Activated naive CD4-positive, alpha-beta T cell (primary cell): ENCODE measurements at places on chromosomes 2 and 18.

DNA sequence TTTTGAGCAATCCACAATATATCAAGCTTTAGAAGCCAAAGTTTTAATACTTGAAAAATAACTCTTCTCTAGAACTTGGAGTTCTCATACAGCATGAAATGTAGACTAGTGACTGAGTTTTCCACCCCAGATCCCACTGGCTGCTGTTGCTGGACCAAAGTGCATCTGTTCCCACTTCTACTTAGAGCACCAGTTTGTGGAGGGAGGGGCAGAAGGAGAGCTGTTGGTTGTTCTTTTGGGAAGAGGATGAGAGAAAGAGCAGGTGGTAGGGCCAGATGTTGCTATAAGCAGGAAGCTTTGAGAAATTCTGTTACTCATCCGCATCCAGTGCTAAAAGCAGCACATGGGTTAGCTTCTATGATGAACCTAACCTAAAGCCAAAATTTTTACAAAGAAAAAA is 59.0 kb downstream of the MBD2 start:
- DNase-seq: no peak

- peak; percentile 34 for DNase-seq
Measured at GRCh38 chr2:219119422-219120043, 41.1 kb downstream of the NHEJ1 start.

GRCh38 chr2:165634855-165635254 is 159.2 kb downstream of the GALNT3 start:
- DNase-seq: no peak

- no peak for DNase-seq
Measured at GRCh38 chr2:39265315-39265714, 21.5 kb upstream of the CDKL4 start.

DNA sequence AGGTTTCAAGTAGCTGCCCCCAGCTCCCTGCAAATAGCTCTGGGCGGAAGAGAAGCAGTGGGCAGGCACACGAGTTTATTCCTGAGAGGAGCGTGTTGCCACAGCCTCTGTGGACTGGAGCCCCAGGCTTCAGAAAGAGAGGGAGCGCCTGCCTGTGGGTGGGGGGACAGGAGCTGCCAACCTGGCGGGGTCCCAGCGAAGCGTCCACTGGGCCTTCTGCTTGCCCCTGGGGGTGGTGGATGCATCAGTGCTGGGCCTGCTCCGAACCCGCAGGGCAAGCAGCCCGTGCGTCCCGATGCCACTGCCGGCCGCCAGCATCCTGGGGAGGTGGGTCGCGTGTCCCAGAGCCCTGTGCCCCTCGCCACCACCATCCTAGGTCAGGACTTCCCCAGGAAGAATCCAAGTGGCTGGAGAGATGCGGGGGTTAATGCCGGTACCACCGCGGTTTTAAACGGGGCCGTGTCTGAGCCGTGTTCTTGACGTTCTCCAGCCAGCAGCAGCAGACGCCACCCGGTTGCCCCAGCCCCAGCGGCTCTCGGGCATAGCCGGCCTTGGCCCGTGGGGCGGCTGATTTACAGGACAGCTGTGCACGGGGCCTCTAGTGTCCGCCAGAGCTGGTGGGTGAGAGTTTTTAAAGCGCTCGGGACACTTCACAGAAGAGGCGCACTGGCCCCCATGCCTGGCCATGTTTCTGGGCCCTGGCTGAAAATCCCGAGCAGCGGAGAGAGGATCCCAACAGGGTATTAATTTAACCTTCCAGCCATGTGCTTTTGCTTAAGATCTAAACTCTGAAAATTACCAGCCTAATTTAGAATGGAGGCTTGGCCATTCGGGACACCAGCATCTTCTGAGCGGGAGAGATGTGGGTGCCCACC is 84.7 kb downstream of the NFATC1 start:
- no peak for DNase-seq

DNA sequence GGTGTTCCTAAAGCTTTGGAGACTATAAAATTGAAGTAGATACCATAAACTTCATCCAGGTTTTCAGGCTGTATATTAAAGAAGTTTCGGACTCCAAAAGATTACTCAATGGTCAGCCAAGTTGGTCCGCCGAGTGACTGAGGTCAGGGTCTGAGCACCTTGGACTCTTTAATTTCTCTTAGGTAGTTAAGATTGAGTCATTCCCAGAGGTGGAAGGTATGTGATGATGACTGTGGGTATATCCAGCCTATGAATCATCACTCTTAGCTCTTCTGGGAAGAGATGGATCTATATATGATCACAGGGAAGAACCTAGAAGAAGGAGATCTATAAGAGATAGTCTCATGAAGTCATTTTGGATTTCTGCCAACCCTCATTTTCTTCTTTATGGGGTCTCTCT is 3.3 kb downstream of the ITGA6 start:
- no peak for DNase-seq

DNA sequence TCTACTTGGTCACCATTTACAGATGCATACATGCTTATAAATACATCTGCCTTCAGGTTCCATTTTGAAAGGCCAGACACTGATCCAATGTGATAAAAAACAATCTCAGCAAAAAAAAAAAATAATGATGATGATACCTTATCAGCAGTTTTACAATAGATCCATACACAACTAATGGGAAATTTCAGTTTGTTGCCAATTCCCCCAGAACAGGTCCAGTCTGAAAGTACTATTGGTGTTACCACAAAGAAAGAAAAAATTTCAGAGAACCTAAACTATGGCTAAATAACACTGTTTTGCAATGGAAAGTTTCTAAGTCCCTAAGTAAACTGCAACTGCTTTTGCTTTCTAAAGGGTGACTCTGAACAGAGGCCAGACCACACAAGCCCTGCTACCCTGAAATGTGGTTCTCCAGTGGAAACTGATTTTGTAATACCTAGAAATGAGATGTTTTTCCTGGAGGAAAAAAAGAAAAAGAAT is 54.1 kb downstream of the LPIN2 start:
- DNase-seq: no peak

DNA sequence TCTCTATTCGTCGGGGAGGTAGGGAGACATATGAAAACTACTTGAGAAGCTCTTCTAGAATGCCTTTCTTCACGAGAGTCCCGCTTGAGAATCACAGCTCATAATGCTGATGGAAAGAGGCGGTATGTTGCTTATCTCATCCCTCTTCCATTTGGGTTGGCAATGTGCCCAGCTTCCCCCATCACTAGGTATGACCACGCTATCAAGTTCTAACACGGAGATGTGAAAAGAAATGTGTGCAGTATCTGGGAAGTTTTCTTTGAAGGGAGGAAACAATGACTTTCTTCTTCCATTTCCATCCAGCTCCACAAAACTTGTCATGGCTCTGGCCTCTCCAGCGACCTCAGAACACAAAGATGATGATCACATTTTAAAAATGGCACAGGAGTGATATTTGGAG is 742.4 kb downstream of the DCDC2C start:
- DNase-seq: no peak
